ENCODE measurements at places on chromosomes 13 and 19. TPM values are rescaled to one million over a fixed set of nuclear protein-coding genes. Genes with fewer than 3 reads are reported as not detected.

The ZNF579 gene
- total RNA-seq, result 6.4 TPM

The SPC24 gene
- total RNA-seq, result 48.6 TPM

The N4BP2L2 gene
- total RNA-seq, result 34.4 TPM

The MBD3L3 gene
- total RNA-seq, result not detected

The N4BP2L1 gene
- total RNA-seq, result 5.9 TPM

The TNNT1 gene
- 0.79 TPM for total RNA-seq

The SHISA2 gene
- total RNA-seq, result 0.73 TPM

The MEIS3 gene
- total RNA-seq, result not detected

The ZNF77 gene
- 1.2 TPM for total RNA-seq

The CRTC1 gene
- total RNA-seq, result 3.7 TPM
